ENCODE measurements at places on chromosomes 7 and 10.

- DNase-seq, result no peak
Measured at GRCh38 chr10:28796606-28797512, 119.5 kb downstream of the BAMBI start.

GRCh38 chr10:118850418-118851061 lies 95.8 kb upstream of the CACUL1 start:
- peak; percentile 36 for DNase-seq

DNA sequence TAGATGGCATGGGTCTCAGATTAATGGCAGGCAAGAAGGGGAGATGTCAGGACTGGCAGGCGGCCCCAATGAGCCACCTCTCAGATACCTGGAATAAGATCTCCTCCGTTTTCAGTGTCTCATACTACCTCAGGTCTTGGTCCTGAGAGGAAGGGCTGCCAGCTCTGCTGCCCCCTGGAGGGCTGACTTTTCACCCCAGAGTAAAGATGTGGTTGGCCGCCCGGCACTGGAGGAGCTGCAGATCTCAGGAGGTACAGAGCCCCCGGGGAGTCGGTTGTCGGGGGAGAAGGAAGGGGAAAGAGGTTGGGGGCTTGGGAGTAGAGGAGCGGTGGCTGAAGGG lies 642 bp upstream of the COL13A1 start:
- DNase-seq, result no peak

DNA sequence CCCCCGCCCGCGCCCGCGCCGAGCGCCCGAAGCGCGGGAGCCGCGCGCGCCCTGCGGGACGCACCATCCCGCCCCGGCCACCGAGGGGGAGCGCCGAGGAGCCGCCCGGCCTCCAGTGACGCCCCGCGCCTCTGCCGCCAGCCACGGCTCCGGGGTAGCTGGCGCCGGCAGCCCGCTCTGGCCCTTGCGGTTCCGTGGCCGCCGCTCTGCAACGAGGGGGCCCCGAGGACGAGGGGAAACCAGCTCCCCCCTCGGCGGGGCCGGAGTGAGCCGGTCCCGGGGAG lies at the start of gene PAXIP1:
Gene PAXIP1, minus strand, starts transcription at position 33 of the 284 bp plus-strand sequence. CDS start 195 bp downstream, outside the sequence.
- DNase-seq, result no peak

- DNase-seq, result no peak
Measured at GRCh38 chr10:110487411-110488331, 10.0 kb upstream of the DUSP5 start.

DNA sequence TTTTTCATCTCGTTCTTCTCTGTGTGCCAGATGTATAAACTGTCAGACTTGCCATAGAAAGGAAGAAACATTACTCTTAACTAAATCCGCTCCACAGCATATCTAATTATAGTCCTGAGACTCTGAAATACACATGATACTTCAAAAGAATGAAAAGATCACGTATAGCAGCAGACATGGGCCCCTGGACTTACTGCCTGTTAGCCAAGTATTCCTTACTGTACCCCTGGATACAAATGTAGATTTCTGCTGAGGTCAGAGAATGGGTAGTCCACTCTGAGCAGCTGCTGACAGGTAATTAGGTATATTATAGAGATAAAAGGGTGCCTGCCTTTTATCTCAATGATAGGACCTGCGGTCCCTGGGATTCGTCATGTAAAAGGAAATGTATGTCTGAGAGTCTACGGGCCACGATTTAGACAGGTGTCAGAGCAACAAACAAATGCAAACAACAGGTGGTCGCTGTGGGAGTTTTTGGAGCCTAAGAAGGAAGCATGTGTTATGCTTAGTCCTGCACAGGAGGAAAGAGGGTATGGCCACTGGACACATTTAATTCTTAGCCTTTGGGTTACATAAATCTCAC lies 69.4 kb downstream of the VOPP1 start:
- DNase-seq, result no peak

GRCh38 chr7:5462216-5462615 lies 38.6 kb upstream of the TNRC18 start:
- DNase-seq, result no peak

- no peak for DNase-seq
Measured at GRCh38 chr10:117775526-117775925, 233.0 kb downstream of the EMX2 start.

DNA sequence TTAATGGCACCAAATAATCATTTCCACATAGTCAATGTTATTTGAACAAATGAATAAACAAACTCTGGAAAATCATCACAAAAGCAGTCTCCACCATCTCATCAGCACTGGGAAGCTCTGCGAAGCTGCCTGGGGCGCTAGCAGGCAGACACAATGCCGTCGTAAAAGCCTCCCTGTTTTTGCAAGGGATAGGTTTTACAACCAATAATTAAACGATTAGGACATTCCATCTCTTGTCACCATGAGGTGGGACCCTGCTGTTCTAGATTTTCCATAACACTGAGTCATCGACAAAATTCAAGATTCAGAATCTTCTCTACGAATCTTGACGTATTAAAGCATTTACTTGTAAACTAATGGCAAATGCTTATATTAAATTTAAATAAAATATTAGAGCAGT lies 172.8 kb upstream of the AKR1E2 start:
- DNase-seq, result no peak

- no peak for DNase-seq
Measured at GRCh38 chr7:90465816-90466215, 3.6 kb upstream of the PTTG1IP2 start.

- DNase-seq, result no peak
Measured at GRCh38 chr10:77592946-77593636, 44.5 kb downstream of the KCNMA1 start.

- DNase-seq, result no peak
Measured at GRCh38 chr10:33336582-33337325, 2.3 kb upstream of the NRP1 start.

GRCh38 chr7:79786187-79786586 lies 332.7 kb upstream of the MAGI2 start:
- DNase-seq, result no peak

DNA sequence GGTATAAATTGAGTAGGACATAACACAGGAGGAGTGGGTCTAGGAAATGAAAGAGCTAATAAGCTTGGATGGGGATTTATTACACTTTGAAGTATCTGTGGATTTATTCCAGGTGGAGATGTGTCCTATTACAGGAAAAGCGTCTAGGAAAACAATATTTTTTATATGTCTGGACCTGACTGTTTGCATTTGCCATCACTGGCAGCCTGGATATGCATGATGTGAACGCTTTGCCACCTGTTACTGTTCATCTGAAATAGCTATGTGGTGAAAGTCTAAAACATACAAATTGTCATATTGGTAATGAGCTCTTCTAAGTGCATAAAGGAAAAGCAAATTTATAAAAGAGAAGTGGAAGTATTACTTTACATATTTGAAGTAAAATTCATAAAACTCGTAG lies 31.6 kb upstream of the AGMO start:
- DNase-seq, result no peak

GRCh38 chr7:48411619-48412018 lies 240.4 kb downstream of the ABCA13 start:
- no peak for DNase-seq

DNA sequence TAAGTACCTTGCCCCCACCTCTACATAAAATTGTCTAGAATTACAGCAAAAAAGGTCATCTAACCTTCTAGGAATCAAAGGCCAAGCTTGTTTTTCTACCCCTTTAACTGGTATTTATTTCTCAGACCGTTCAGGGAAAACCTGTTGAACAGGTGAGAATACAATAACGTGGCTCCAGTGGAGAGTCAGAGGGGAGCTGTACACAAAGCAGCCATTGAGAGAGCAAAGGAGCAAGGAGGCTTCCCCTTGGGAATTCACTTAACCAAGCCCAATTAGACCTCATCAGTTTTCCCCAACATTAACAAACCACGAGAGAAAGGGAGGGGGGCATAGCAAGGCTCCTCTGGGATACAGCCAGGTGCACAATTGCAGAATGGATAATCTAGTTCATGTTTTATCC lies 101.9 kb downstream of the ELMO1 start:
- no peak for DNase-seq

DNA sequence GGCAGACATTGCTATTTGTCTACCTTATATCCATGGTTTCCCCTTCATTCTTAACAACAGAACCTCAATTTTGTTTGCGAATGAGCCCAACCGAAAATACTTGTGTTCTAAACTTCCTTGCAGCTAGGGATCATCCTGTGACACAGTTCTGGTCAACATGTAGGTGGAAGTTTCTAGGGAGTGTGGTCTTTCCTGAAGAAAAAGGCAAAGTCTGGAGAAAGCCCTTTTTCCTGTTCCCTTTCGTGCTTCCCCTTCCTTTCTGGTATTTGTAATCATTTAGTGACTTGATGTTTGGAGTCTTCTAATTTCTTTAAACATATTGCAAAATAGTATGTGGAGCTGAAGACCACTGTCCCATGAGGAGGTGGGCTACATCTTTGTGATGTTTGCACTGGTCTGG lies 2.9 kb upstream of the IFRD1 start:
- no peak for DNase-seq

DNA sequence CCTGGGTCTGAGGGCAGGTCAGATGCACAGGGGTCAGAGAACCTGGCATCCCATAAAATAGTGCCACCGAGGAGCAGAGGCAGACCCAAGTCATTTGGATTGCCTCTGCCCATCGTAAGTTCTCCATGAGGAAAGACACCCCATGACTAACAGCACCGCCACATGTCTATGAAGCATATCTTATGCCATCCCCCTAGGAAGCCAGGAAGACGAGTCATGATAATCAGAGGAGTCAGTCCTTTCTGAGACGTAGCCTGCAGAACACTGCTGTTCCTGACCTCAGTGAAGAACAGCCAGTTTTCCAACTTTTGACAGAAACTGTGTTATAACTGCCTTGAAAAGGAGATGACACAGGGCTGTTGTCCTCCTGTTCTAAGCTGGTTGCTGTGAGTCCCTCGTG lies 51.2 kb downstream of the INSYN2A start:
- DNase-seq, result no peak

DNA sequence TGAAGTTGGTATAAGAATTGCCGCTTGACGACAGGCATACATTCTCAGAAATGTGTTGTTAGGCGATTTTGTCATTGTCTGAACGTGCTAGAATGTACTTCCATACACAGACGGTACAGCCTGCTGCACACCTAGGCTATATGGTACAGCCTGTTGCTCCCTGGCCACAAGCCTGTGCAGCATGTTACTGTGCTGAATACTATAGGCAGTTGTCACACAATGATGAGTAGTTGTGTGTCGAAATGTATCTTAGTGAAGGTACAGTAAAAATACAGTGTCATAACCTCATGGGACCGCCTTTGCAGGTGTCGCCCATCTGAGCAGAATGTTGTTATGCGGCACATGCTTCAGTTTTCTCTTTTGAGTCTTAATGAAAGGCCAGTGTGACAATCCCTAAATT lies 66.5 kb downstream of the SHH start:
- no peak for DNase-seq

DNA sequence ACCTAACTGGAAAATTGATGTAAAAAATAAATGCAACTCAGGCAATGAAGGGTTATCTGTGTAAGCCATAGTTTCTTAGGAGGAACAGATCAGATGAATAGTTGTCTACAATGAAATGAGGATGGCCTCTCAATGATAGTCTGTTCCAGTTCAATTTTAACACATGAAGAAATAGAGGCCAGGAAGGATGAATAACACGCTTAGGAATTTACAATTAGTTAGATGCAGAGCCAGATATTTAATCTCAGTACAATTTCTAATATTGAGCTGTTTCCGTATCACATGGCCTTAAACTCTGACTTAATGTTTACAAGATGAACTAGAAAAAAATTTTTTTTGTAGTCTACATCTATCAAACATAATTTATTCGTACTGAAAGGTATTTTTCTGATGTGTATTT lies 176.6 kb downstream of the GALNT11 start:
- no peak for DNase-seq

DNA sequence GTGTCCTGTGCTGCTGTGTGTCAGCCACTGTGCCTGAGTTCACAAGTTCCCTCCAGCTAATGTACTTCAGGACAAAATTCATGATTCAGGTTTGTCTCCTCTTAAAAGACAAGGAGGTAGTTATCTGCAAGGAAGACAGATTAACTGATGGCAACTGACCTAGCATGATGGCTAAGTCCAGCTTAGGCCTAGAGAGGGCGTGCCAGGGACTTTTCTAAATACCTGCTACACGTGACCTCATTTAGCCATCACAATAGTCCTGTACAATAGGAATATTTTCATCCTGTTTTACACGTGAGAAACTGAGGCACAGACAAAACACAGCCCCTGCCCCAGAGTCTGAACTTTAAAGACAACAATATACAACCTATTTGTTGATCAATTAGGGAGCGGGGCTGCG lies 275.7 kb downstream of the XPNPEP1 start:
- DNase-seq, result no peak
